ENCODE measurements at places on chromosomes 5 and 9. TPM values are rescaled to one million over a fixed set of nuclear protein-coding genes. Genes with fewer than 3 reads are reported as not detected.

FCN1 gene
- not detected for total RNA-seq

ZNF474 gene
- 0.28 TPM for total RNA-seq

MRPS2 gene
- 74.0 TPM for total RNA-seq

ELAVL2 gene
- total RNA-seq = not detected

NUDT12 gene
- total RNA-seq = 5.3 TPM

MEIKIN gene
- total RNA-seq = not detected

TMEM252 gene
- total RNA-seq = not detected

OR5C1 gene
- not detected for total RNA-seq

EGFLAM gene
- total RNA-seq = not detected

TRPM6 gene
- total RNA-seq = not detected

- H3K36me3 ChIP-seq = no peaks in the 10 kb centered on the region
- H3K27me3 ChIP-seq = peaks cover 11% of the 10 kb centered on the region
- no peak overlapping the region for H3K4me3 ChIP-seq
- no peak for DNase-seq
- H3K27ac ChIP-seq = no peak overlapping the region
Measured at GRCh38 chr5:72741805-72742204, 74.7 kb upstream of the TNPO1 start.

DNA sequence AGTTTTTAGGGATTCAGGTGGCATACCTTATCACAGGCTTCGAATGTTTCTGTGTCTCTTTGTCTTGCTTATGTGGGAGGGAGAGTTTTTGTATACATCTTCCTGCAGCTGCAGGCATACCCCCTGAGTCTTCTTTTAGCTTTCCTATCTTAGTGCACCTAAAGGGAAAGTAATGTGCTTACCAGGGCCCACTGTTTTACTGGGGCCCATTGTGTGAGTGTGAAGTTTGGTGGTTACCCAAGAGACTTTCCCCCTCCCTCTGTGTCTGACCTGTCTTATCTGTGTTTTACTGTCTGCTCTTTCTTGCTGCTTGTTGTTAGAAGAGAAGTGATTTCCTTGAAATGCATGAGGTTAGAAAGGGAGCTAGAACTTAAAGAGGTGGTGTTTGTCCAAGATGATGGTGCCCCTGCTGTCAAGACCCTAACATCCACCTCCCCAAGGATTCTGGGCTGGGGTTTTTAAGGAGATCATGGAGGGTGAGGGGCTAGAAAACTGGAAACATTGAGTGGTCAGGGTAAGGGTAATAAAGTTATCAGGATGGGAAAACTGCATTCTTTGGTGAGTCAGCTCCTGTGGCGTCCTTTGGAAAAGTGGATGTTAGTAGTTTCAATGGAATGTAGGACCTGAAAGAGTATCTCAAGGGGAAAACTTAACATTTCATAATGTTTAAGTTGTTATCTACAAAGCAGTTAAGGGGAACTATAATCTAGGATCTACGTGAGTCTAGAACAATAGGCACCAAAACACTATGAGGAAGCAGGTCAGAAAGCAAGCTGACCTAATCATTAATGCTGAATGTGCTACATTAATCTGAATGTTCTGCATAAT lies 583.5 kb upstream of the TUSC1 start:
- H3K27ac ChIP-seq = no peak overlapping the region
- H3K4me3 ChIP-seq = no peak overlapping the region
- no peak for DNase-seq
- no peaks in the 10 kb centered on the region for H3K4me1 ChIP-seq

DNA sequence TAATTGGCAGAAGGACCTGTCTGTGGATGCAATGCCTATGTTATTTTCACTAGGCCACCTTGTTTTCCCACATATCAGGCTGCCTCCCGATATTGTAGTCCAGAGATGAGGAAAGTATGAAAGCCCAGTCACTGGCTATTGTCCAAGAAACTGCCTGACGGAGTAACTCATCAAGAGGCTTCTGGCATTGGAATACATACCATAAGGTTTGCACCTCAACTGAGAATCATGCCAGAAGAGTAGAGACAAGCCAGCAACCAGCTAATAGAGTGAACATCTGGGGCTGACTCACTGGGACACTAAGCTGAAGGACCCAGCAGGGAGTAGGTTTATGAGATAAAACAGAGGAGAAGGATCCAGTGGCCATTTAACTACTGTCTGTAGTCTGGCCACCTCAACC lies 137.2 kb upstream of the FST start:
- no peak overlapping the region for H3K4me3 ChIP-seq
- H3K27me3 ChIP-seq = peaks cover 4% of the 10 kb centered on the region
- H3K36me3 ChIP-seq = no peaks in the 10 kb centered on the region
- no peaks in the 10 kb centered on the region for H3K4me1 ChIP-seq
- no peak overlapping the region for H3K27ac ChIP-seq

GRCh38 chr5:96080557-96080956 lies 118.9 kb upstream of the ELL2 start:
- no peak overlapping the region for H3K27ac ChIP-seq
- no peaks in the 10 kb centered on the region for H3K36me3 ChIP-seq
- DNase-seq = no peak
- H3K4me3 ChIP-seq = no peak overlapping the region

- H3K4me3 ChIP-seq = no peak overlapping the region
- H3K27me3 ChIP-seq = peaks cover 13% of the 10 kb centered on the region
- no peak overlapping the region for H3K27ac ChIP-seq
- no peaks in the 10 kb centered on the region for H3K4me1 ChIP-seq
Measured at GRCh38 chr5:82325155-82325554, 47.0 kb upstream of the RPS23 start.

GRCh38 chr9:111599092-111599954 lies at the start of gene PTGR1:
TSS of gene PTGR1 (minus strand) at chr9:111599647. CDS start at chr9:111597422, 2,225 bp downstream.
- DNase-seq = peak; percentile 29
- peaks cover 51% of the 10 kb centered on the region for H3K27me3 ChIP-seq
- peaks cover 19% of the 10 kb centered on the region for H3K4me1 ChIP-seq

DNA sequence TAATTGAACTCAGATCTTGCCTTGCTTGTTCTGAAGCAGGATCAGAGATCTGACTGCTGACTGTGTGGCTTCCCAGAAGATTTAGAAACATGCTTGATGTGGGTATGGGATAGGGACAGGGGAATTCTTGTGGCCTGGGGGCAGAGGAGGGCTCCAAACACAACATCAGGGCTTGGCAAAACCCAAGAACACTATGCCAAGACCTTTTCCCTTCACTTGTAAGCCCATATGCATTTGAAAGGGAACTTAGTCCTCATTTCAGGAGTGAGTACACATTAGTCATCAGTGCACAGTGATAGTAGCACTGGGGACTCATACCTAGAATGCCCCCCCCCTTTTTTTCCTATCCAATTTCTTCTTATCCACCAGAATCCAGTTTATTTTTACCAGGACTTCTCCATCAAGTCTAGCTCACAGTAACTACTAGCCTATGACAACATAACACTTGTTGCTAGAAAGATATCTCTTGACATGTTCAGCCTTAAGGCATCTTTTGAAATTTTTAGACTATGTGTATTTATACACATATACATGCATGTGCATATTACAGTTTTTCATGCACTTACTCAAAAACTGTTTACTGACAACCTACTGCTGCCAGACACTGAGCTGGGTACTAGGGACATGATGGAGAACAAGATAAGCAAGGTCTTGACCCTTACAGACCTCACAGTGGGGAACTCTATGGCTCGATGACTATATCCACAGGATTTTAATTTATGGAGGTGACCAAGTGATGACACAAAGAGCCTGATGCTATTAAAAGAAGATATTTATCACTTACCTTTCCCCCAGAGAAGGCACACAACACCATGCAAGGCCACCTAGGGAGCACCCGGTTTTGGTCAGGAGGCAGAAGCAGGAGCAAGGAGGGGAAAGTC lies 158.3 kb upstream of the MAP3K1 start:
- peaks cover 14% of the 10 kb centered on the region for H3K4me1 ChIP-seq
- no peak overlapping the region for H3K4me3 ChIP-seq
- no peak for DNase-seq
- no peaks in the 10 kb centered on the region for H3K36me3 ChIP-seq
- H3K27ac ChIP-seq = no peak overlapping the region

- peaks cover 7% of the 10 kb centered on the region for H3K4me1 ChIP-seq
- H3K36me3 ChIP-seq = no peaks in the 10 kb centered on the region
- H3K4me3 ChIP-seq = no peak overlapping the region
- DNase-seq = no peak
Measured at GRCh38 chr5:31197183-31197582, 3.7 kb downstream of the CDH6 start.

- no peak overlapping the region for H3K27ac ChIP-seq
- no peaks in the 10 kb centered on the region for H3K36me3 ChIP-seq
- H3K27me3 ChIP-seq = no peaks in the 10 kb centered on the region
- DNase-seq = no peak
- no peak overlapping the region for H3K4me3 ChIP-seq
Measured at GRCh38 chr9:121675969-121676822, 24.8 kb downstream of the DAB2IP start.

GRCh38 chr5:144230806-144231205 lies 60.1 kb downstream of the KCTD16 start:
- H3K4me1 ChIP-seq = no peaks in the 10 kb centered on the region
- no peak overlapping the region for H3K4me3 ChIP-seq
- H3K27me3 ChIP-seq = peaks cover 11% of the 10 kb centered on the region
- H3K36me3 ChIP-seq = no peaks in the 10 kb centered on the region

DNA sequence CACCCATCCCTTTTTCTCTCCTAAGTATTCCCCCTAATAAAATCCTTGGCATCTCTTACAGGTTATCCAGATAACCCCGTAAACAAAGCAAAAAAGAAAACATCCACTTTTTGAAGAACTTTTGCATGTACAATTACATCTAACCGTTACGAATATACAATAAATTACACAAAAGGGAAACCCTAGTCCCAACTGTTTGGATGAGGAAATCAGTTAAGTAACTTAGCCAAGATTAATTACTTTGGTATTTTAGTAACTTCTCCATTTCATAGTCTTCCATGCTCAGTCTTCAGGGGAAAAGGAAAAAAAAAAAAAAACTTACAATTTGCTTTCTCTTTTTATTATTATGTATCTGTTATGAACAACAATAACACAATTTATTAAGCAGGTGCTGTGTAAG lies 212.9 kb downstream of the ACTL7B start:
- H3K36me3 ChIP-seq = no peaks in the 10 kb centered on the region
- H3K27me3 ChIP-seq = no peaks in the 10 kb centered on the region
- no peaks in the 10 kb centered on the region for H3K4me1 ChIP-seq
- no peak overlapping the region for H3K27ac ChIP-seq
- H3K4me3 ChIP-seq = no peak overlapping the region
- DNase-seq = no peak

DNA sequence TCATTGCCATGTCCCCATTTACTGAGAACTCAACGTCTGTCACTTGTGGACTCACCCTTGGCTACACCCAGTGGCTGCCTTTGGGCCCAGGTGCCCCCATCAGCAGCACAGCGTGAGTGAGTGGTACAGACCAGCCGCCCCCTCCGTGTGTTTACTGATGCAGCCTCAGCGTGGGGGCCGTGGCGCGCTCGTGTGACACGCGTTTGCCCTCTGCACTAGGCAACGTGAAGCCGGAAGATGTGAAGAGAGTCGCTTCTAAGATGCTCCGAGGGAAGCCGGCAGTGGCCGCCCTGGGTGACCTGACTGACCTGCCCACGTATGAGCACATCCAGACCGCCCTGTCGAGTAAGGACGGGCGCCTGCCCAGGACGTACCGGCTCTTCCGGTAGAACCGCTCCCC lies 12.4 kb downstream of the PMPCA start:
- no peaks in the 10 kb centered on the region for H3K27me3 ChIP-seq
- no peak overlapping the region for H3K4me3 ChIP-seq
- H3K4me1 ChIP-seq = no peaks in the 10 kb centered on the region

All from activated naive CD8-positive, alpha-beta T cell treated with anti-CD3 and anti-CD28 coated beads for 36 hours (primary cell).